ENCODE measurements at places on chromosomes 5 and 9. TPM values are rescaled to one million over a fixed set of nuclear protein-coding genes. Genes with fewer than 3 reads are reported as not detected.

GRCh38 chr5:139903795-139904565, 108.4 kb downstream of the PSD2 start:
- no peaks in the 10 kb centered on the region for H3K4me1 ChIP-seq
- H3K27me3 ChIP-seq = peaks cover 48% of the 10 kb centered on the region
- DNase-seq = peak; percentile 18
- no peaks in the 10 kb centered on the region for H3K36me3 ChIP-seq
- no peak overlapping the region for H3K4me3 ChIP-seq

- no peak overlapping the region for H3K27ac ChIP-seq
- peaks cover 2% of the 10 kb centered on the region for H3K4me1 ChIP-seq
- no peaks in the 10 kb centered on the region for H3K27me3 ChIP-seq
- no peak for DNase-seq
These were observed 11.8 kb downstream of the RMI1 start for GRCh38 chr9:83992407-83992806.

The KCNMB1 gene
- total RNA-seq = not detected

- no peak overlapping the region for H3K27ac ChIP-seq
- no peaks in the 10 kb centered on the region for H3K27me3 ChIP-seq
- DNase-seq = no peak
- no peak overlapping the region for H3K4me3 ChIP-seq
These were observed 26.3 kb downstream of the SHLD3 start for GRCh38 chr5:65651144-65651543.

- H3K27me3 ChIP-seq = no peaks in the 10 kb centered on the region
- H3K27ac ChIP-seq = no peak overlapping the region
- no peak overlapping the region for H3K4me3 ChIP-seq
These were observed 45.7 kb downstream of the PIP5K1B start for GRCh38 chr9:68750786-68751185.

DNA sequence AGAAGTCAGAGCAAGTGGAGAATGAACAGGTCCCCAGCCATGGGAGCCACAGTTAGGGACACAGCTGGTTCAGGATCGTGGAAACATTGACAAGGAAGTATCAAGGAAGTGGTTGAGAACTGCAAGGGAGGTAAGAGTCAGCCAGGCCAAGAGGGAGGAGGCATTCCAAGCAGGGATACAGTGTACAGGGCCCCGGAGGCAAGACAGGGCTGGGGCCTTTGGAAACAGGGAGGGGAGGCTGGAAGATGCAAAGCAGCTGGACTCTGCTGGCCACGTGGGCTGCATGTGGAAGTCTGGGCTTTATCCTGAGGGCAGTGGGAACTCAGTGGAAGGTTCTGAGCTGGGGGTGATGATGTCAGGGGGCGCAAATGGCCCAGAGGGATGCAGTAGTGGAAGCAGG, 14.2 kb downstream of the CCDC180 start:
- no peaks in the 10 kb centered on the region for H3K36me3 ChIP-seq
- H3K4me3 ChIP-seq = no peak overlapping the region
- H3K4me1 ChIP-seq = no peaks in the 10 kb centered on the region

DNA sequence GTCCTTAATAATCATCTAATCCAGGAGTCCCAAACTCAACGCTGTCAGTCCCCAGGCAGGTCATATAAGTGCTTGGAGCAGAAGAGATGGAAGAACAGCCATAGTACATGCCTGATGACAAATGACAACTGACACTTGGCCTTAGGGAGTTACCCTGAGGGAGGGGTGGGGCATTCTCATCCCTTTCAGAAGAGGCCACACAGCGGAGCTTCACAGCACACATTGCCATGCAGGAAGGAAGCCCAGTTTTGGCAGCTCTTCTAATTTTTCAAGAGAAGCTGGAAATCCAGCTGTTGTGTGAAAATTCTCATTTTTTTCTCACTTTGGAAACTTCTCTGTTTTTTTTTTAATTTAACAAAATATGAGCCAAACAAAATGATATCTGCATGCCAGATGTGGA, 89.0 kb downstream of the ASTN2 start:
- H3K4me3 ChIP-seq = no peak overlapping the region
- H3K27me3 ChIP-seq = no peaks in the 10 kb centered on the region
- DNase-seq = no peak
- no peak overlapping the region for H3K27ac ChIP-seq

The OTP gene
- total RNA-seq = not detected

DNA sequence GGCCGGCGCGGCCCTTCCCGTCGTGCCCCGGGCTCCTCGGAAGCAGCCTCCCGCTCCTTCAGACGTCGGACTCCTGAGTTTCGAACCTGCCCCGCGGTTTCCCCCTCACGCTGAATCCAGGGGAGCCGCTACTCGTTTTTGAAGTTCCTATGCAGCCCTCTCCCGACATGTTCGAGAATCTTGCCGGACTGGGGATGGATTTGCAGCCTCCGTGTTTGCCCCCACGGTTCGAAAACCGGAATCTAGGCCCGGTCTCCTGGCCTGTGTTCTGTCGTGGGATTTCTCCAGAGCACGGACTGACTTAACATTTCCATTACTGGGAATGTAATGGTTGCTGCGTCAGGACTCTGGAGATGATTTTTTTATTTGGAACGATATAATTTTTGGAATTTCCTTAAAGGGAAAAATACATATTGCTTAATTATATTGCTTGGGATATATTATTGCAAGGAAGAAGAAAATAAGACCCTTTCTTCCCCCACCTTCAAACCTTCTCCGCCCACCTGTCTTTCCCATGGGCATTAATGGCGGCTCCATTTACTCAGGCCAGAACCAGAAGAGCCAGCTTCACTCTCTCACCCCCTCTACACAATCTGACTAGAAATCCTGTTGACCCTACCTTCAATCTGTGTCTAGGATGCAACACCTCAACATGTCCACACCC, 8.5 kb upstream of the MGAT1 start:
- H3K4me3 ChIP-seq = peak overlapping the region; percentile 72
- H3K27me3 ChIP-seq = no peaks in the 10 kb centered on the region
- H3K36me3 ChIP-seq = peaks cover 22% of the 10 kb centered on the region
- DNase-seq = no peak

- no peak for DNase-seq
- H3K4me3 ChIP-seq = no peak overlapping the region
- H3K4me1 ChIP-seq = peaks cover 8% of the 10 kb centered on the region
- no peaks in the 10 kb centered on the region for H3K27me3 ChIP-seq
- H3K36me3 ChIP-seq = peaks cover 62% of the 10 kb centered on the region
These were observed 116.9 kb upstream of the OTULINL start for GRCh38 chr5:14464671-14465070.

GRCh38 chr9:104927216-104927911, 591 bp downstream of the ABCA1 start:
- peaks cover 13% of the 10 kb centered on the region for H3K36me3 ChIP-seq
- no peaks in the 10 kb centered on the region for H3K4me1 ChIP-seq
- no peaks in the 10 kb centered on the region for H3K27me3 ChIP-seq
- peak; percentile 6 for DNase-seq
- no peak overlapping the region for H3K27ac ChIP-seq
- H3K4me3 ChIP-seq = peak overlapping the region; percentile 73

DNA sequence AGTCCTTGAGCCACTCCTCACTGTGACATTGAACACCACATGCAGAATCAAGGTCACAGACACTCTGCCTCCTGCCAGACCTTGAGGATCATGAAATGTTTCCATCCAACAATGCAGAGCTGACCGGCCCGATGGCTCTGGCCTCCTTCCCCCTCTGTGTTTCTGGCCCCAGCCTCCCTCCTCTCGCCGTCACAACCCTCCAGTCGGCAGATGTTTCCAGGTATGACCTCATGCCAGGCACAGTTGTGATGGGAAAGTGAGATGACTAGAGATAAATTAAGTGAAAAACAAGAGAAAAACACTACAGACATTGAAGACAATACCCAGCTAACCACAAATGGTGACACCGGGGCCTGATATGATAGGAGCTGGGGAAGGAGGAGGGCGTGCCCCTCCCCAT, 9.8 kb downstream of the NTNG2 start:
- H3K4me1 ChIP-seq = no peaks in the 10 kb centered on the region
- no peak for DNase-seq
- H3K27me3 ChIP-seq = peaks cover 97% of the 10 kb centered on the region
- no peaks in the 10 kb centered on the region for H3K36me3 ChIP-seq
- H3K27ac ChIP-seq = no peak overlapping the region

DNA sequence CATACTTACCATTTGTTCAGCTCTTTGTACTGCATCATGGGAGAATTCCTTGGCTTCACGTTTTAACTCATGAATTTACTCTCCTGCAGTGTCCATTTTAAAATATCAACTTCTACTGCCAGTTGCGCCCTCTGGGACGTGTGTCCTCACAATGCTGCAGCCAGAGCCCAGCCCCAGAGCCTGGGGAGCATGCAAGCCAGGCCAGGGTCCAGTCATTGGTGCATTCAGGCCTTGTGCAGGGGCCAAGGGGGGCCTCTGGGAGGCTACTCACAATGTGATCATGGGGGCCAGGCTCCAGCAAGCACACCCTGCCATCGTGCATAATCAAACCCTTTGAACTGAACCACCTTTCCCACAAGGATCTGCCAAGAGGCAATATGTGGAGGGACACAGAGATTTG, 105.6 kb upstream of the CCDC112 start:
- DNase-seq = no peak
- no peaks in the 10 kb centered on the region for H3K4me1 ChIP-seq
- no peaks in the 10 kb centered on the region for H3K27me3 ChIP-seq
- H3K4me3 ChIP-seq = no peak overlapping the region
- H3K36me3 ChIP-seq = no peaks in the 10 kb centered on the region

DNA sequence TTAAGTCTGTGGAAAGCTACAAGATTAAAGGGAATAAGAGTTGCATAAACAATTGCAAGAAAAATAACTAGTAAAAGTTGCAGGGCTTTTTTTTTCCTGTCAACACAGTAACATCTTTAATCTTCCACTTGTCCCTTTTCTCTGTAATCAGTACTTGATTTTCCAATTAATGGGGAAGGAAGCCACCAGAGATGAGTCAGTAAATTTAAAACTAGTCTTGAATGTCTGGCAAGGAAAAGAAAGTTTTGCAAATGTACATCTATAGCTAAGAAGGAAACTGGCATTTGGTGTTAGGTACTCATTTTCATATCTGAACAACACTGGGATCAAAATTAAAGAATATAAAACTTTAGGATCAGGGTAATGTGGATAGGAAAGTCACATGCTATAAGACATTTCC, 17.1 kb downstream of the DAP start:
- no peak for DNase-seq
- H3K27ac ChIP-seq = no peak overlapping the region
- peaks cover 68% of the 10 kb centered on the region for H3K36me3 ChIP-seq
- no peak overlapping the region for H3K4me3 ChIP-seq
- H3K27me3 ChIP-seq = no peaks in the 10 kb centered on the region
- H3K4me1 ChIP-seq = peaks cover 22% of the 10 kb centered on the region

GRCh38 chr5:133229931-133230664, 178.3 kb downstream of the HSPA4 start:
- H3K4me3 ChIP-seq = no peak overlapping the region
- no peak overlapping the region for H3K27ac ChIP-seq
- H3K27me3 ChIP-seq = no peaks in the 10 kb centered on the region
- no peaks in the 10 kb centered on the region for H3K36me3 ChIP-seq
- H3K4me1 ChIP-seq = peaks cover 29% of the 10 kb centered on the region
- no peak for DNase-seq

GRCh38 chr9:131113655-131114054, 11.7 kb upstream of the NUP214 start:
- H3K4me1 ChIP-seq = no peaks in the 10 kb centered on the region
- H3K36me3 ChIP-seq = no peaks in the 10 kb centered on the region
- no peak for DNase-seq
- H3K27me3 ChIP-seq = no peaks in the 10 kb centered on the region
- no peak overlapping the region for H3K27ac ChIP-seq

DNA sequence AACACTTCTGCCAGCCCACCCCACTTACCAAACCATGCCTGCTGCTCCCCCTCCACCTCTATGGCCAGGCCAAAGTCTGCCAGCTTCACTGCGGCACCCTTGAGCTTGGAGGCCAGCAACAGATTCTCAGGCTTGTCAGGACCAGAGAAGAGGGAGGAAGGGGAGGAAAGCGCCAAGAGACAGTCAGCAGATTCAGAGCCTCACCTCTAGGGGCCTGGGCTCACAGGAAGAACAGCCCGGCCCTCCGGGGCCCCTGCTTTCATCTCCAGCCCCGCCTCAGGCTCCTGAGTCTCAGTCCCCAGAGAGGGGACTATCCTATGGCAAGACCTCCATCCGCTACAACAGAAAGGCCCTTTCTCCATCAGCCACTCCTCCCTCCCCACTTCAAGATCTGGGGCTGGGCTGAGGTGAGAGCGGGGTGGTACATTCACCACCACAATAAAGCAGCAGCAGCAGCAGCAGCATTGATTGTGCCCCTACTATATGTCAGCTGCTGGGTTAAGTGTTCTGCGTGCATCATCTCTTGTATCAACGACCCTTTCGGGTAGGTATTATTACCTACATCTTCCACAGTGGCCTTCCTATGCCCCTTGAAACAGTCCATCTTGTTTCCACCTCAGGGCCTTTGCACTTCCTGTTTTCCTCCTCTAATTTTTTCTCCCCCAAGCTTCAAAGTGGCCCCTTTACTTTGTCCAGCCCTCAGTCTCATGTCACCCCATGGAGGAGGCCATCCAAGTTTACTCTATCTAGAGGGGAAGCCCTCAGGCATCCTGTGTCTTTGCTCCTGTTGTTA, 36.0 kb downstream of the CAMK2A start:
- H3K27me3 ChIP-seq = peaks cover 63% of the 10 kb centered on the region
- no peaks in the 10 kb centered on the region for H3K4me1 ChIP-seq
- H3K4me3 ChIP-seq = no peak overlapping the region
- H3K36me3 ChIP-seq = no peaks in the 10 kb centered on the region
- H3K27ac ChIP-seq = no peak overlapping the region

The PCDHGB7 gene
- total RNA-seq = 9.8 TPM

GRCh38 chr5:102139029-102139428, 157.1 kb downstream of the SLCO4C1 start:
- H3K27ac ChIP-seq = no peak overlapping the region
- H3K27me3 ChIP-seq = no peaks in the 10 kb centered on the region
- H3K36me3 ChIP-seq = no peaks in the 10 kb centered on the region
- H3K4me3 ChIP-seq = no peak overlapping the region

- no peaks in the 10 kb centered on the region for H3K27me3 ChIP-seq
- no peak for DNase-seq
- H3K36me3 ChIP-seq = no peaks in the 10 kb centered on the region
- no peak overlapping the region for H3K4me3 ChIP-seq
- H3K4me1 ChIP-seq = no peaks in the 10 kb centered on the region
These were observed 31.5 kb upstream of the TMED7 start for GRCh38 chr5:115657125-115657880.

DNA sequence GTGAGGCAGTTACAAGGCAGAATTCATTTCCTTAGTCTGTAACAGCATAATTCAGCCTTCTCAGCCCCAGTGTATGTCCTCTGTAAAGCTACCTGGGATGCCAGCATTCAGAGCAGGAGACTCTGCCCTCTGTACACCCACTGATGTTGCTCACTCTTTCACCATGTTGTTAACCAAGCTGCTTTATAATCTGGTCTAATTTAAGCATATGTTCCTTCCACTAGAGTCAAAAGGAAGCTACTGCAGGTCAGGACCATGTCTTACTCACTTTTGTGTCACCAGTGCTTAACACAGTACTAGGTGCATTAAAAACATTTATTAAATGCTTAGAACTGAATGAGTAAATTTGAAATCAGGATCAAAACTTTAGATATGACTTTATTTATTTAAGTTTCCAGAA, 185.6 kb downstream of the FBXL17 start:
- H3K4me3 ChIP-seq = no peak overlapping the region
- H3K4me1 ChIP-seq = peaks cover 12% of the 10 kb centered on the region
- H3K27ac ChIP-seq = no peak overlapping the region
- H3K36me3 ChIP-seq = no peaks in the 10 kb centered on the region
- no peaks in the 10 kb centered on the region for H3K27me3 ChIP-seq

The RNF20 gene
- total RNA-seq = 34.4 TPM

The INSL4 gene
- total RNA-seq = 0.54 TPM

- H3K27ac ChIP-seq = no peak overlapping the region
- peak; percentile 16 for DNase-seq
- no peak overlapping the region for H3K4me3 ChIP-seq
These were observed 354.9 kb downstream of the DIRAS2 start for GRCh38 chr9:90287567-90288274.

GRCh38 chr5:110179321-110179720, 489.6 kb downstream of the MAN2A1 start:
- no peak overlapping the region for H3K27ac ChIP-seq
- no peaks in the 10 kb centered on the region for H3K27me3 ChIP-seq
- H3K4me1 ChIP-seq = no peaks in the 10 kb centered on the region

All from Calu3 (cell line).